Fibroblast of mammary gland (primary cell): ENCODE measurements at places on chromosomes 4 and X.

DNA sequence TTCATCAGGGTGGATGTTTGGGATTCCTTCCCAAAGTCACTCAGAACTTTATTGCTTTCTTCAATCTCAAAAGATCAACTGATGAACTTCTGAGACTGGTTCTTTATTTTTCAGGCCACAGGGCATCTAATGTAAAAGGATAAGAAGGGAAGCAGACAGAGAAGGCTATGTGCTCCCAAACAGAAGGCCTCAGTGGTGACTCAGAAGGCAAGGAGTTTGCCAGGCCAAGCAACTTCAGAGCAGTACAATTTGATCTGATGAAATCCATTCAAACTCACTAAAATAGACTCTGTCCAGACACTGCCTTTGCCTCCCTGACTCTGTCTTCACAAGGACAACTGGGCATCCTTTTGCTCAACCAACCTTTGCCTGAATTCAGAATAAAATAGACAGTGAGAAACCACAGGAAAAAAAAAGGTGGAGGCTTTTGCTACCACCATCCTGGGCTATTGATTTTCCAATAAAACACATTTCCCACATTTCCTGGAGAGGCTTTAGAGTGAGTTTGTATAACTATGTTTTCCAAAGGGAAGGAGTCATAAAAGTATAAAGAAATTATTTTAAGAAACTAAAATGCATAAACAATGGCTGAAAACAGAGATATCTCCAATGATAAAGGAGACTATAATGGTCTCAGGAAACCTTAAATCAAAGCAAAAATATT is 55.2 kb downstream of the ARHGEF6 start:
- DNase-seq, result peak; percentile 76

DNA sequence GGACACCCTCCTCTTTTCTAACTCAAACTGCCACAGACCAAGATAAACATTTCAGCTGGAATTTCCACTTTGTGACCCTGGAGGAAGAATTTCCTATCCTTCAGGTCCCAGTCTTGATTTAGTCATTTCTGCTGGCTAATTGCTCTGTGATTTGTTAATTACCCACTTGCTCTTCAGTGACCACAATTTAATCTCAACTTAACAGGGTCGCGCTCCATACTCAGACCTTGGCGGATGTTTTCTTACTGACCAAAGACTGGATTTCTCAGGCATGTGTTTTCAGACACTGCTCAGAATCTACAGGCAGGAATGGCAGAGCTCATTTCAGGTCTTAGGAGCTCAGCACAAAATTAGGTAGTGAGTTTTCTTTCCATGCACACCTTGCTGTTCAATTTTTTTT is 188.9 kb downstream of the ASMT start:
- DNase-seq, result no peak

- DNase-seq, result peak; percentile 26
Observed at GRCh38 chrX:49209434-49210251, 9.7 kb upstream of the SYP start.

GRCh38 chr4:24949970-24950369 is 37.1 kb upstream of the CCDC149 start:
- DNase-seq, result no peak

GRCh38 chr4:59956366-59956765 is 1243.8 kb upstream of the ADGRL3 start:
- no peak for DNase-seq

DNA sequence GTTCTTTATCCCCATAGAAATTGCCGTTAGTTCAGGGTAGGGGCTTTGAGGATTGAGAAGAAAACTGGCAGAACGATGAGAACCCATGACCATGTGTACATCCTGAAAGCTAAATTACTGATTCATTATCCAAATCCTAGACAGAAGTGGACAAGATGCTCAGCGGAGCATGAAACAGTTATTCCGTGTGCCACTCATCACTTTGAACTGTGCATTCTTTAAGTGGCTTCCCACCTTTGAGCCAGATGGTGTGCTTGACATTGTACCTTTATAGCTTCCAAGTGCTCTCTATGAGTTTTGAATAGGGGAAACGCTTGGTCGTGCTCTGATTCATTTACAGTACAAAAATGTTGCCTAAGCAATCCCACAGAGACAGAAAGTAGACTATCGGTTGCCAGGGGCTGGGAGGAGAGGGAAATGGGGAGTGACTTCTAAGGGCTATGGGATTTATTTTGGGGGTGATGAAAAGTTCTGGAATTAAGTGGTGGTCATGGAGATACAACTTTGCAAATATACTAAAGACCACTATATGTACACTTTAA is 100.0 kb downstream of the DOCK11 start:
- no peak for DNase-seq

DNA sequence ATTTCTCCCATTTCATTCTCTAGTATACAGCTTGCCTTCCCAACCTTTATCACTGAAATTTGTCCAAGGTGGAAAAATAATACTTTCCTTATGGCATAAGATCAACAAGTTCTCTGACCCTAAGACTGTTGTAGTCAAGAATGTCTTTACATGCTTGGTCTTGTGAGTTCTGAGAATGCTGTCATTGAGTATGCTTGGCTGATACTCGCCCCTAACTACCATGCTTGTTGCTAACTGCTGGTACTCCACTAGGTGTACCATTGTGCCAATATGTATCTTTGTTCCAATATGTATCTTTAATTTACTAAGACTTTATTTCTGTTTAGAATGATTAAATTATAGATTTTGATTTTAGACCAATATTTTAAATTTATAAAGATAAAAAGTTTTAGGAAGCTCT is 796.4 kb downstream of the PCDH7 start:
- no peak for DNase-seq

- no peak for DNase-seq
Observed at GRCh38 chr4:71360844-71361243, 22.0 kb downstream of the SLC4A4 start.

- DNase-seq, result peak; percentile 30
Observed at GRCh38 chr4:17366496-17366895, 145.4 kb downstream of the QDPR start.

- peak; percentile 64 for DNase-seq
Observed at GRCh38 chrX:47384502-47384901, 14.1 kb downstream of the ZNF157 start.
